Activated CD4-positive, CD25-positive, alpha-beta regulatory T cell treated with anti-CD3 and anti-CD28 coated beads, Interleukin-2, amount 50 U/mL, for 24 hours (primary cell): ENCODE measurements at places on chromosomes 12 and 14.

DNA sequence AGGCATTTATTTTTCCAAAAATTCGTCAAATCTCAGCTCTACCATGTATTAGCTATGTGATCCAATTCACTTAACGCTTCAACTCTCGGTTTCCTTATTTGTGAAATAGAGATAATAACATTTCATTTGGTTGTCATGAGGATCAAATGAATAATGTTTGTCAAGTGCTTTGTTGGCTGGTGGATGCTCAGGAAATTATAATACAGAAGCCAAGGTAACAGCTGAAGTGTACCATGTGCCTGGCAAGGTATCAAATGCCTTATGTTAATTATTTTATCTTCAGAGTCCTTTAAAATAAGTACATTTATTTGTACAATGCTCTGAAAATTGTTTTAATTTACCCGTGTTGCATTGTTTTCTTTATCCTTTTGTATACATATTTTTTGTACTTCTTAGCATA lies 6.1 kb upstream of the PRKCH start:
- no peak for ATAC-seq

GRCh38 chr14:92768795-92769194 lies 20.4 kb upstream of the LGMN start:
- no peak for ATAC-seq

GRCh38 chr12:57300961-57301584 lies 50.1 kb upstream of the STAC3 start:
- no peak for ATAC-seq

DNA sequence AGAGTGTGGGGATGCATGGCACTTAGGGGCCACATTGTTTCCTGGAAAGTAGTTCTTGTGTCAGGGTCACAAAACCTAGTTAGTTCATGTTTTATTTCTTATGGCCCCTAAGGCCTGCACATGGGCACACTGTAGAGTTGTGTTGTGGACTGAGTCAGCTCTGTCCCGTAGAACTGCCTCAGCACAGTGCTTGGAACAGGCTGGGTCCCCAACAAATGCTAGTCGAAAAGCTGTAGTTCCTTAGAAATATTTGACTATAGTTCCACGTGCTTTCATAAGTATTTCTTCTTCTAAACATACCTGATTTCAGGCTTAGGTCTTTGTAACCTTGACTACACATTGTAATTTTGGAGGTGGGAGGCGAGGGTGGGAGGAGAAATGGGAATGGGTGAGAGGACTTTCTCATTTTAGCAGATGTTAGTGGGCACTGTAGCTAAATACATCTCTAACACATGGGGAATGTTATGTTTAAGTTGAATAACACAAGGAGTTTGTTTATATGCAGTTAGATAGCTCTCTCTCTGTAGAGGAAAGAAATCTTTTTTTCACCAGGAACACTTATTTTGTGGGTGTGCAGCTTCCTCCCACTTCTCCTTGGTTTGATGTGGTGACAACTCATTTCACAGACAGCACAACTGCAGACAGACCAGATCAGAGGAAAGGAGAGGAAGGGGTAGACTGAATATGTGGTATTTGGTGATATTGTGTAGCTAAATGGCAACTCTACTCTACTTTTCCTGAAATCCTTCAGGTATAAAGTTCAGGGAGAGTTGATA lies 39.5 kb upstream of the DACT1 start:
- no peak for ATAC-seq

GRCh38 chr12:13094367-13094766 lies 9.1 kb downstream of the GSG1 start:
- ATAC-seq: no peak

DNA sequence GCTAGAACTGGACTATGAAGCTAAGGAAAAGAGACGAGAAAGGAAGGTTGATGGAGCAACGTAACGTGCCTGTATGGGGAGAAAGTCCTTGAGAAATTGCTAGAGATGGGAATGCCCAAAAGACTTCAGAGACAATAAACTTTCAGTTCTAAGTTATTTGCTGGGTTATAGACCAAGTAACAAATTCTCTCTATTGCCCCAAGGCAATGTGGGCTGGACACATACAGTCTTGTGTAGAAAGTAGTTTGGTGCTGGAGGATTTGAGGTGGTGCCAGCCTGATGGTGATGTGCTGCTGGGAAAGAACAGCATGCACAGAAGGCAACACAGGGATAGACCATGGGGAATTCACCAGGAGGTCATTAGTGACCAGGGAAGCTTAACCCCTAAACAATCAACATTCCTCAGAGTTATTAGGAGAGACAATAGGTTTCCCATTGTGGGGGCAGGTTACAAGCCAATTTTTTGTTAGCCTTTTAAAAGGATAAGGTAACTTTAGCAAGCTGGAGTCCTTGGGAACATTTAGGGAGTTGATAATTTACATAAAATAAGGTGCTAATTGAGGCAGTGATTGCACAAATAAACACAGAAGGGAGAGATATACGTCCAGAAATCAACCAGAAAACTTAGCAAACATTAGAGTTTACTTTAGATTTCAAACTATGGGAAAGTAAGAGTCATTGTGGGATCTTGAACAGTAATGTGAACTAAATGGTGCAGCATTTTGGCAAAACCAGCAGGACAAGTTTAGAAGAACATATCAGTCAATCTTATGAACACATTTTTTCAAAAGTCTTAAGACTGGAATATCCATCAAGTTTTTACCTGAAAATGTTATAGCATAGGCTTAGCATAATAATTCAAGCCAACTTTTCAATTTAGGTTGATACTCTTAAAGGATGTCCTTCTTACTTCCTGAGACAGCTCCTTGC lies 61.4 kb downstream of the LMNTD1 start:
- ATAC-seq: no peak

DNA sequence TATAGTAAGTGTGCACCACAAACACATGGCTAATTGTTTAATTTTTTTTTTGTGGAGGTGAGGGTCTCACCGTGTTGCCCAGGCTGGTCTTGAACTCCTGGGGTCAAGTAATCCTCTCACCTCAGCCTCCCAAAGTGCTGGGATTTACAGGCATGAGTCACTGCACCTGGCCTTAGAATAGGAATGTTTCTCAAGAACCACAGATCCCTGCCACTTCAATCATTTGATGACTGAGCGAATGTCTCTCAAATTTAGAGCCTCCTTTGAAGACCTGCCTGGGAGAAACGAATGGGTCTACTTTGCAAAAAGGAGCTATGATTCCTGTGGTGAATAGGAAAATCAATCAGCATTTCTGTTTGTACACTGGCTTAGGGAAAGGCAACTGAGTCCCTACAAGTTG lies 33.5 kb upstream of the CHST11 start:
- no peak for ATAC-seq

- ATAC-seq: peak; percentile 68
Measured at GRCh38 chr12:118357257-118358007, 15.3 kb downstream of the TAOK3 start.

DNA sequence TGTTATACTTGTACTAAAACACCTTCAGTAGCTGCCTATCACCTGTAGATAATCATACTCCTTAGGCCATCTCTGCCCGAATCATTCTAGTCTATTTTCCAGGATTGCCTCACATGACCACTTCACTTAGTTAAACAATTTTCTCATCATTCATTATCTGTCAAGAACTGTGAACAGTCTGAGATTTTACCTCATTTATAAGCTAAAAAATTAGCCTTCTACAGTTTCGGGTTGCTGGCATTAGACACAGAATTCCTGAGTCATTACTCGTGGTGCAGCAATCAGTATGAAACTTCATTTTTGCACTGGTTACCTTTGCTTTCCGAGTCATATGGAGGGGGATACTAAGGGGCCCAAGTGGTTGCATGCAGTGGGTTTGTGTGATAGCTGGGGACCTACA lies 57.6 kb upstream of the OTOGL start:
- no peak for ATAC-seq

GRCh38 chr14:93976477-93977057 lies at the start of gene ASB2:
Gene ASB2, minus strand, starts transcription at chr14:93976570. Its CDS starts 12,031 bp downstream, at chr14:93964539.
- no peak for ATAC-seq

DNA sequence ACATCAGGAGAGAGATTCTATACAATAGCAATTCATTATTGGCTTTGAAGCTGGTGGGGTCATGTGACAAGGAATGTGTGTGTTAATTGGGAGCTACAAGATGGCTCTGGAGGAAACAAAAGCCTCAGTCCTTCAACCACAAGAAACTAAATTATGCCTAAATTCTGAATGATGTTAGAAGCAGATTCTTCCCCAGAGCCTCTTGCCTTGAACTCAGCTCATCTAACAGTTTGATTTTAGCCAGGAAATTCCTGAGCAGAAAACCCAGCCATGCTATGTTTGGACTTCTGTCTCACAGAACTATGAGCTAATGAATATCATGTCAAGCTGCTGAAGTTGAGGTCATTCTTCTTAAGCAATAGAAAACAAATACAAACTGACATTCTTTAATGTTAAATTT lies 274.7 kb downstream of the SLC6A15 start:
- no peak for ATAC-seq

GRCh38 chr14:70993931-70994330 lies 86.7 kb downstream of the PCNX1 start:
- no peak for ATAC-seq

GRCh38 chr14:35261774-35262173 lies 30.4 kb upstream of the PSMA6 start:
- no peak for ATAC-seq

GRCh38 chr12:122747224-122748135 lies 5.1 kb upstream of the DENR start:
- ATAC-seq: no peak

DNA sequence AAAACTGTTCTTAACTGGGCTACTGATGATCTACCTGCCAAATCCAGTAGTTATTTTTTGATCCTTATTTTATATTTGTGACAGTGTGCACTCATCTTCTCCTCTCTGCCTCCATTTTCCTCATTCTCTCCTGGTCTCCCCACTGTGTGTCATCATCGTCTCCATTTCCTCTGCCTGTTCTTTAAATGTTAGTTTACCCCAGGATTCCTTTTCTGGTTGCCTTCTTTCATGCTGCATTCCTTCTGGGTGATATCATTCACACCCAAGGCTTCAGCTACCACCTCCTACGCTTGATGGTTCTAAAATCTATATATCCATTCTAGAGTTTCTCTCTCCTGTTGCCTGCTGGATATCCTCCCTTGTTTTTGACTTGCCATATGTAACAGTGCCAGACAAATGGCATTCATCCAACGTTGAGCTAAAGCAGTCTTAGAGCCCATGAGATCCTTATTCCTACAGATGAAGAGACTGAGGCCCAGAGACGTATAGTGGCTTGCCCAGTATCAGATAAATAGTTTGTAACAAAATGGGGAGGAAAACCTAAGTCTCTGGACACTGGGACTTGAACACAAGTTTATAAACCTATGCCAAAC lies 109.5 kb downstream of the DIP2B start:
- no peak for ATAC-seq

GRCh38 chr12:68745376-68745903 lies 536 bp upstream of the SLC35E3 start:
- ATAC-seq: no peak

DNA sequence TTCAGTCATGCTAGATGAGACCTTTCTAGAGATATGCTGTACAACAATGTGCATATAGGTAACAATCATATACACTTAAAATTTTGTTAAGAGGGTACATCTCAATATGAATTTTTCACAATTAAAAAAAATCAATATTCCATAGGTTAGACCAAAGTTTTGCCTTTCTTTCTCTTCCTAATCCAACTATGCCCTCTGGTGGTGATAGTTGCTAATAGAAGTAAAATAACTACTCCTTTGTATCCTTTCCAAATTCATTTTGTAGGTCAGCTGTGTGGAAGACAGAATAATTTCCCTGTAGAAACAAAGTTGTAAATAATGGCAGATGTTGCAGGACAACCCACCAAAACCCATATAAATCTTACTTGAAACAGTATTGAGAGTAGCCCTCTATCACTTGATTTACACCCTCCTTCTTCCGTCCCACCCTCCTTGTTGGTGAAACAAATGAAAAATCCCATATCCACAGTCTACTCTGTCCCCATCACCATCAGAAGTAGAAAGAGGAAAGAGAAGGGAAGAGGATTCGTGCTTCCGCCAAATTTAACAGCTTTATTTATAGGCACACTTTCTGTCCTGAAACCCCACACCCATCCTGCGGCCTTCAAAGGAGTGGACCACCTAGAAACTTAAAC lies 34.2 kb upstream of the KICS2 start:
- no peak for ATAC-seq

DNA sequence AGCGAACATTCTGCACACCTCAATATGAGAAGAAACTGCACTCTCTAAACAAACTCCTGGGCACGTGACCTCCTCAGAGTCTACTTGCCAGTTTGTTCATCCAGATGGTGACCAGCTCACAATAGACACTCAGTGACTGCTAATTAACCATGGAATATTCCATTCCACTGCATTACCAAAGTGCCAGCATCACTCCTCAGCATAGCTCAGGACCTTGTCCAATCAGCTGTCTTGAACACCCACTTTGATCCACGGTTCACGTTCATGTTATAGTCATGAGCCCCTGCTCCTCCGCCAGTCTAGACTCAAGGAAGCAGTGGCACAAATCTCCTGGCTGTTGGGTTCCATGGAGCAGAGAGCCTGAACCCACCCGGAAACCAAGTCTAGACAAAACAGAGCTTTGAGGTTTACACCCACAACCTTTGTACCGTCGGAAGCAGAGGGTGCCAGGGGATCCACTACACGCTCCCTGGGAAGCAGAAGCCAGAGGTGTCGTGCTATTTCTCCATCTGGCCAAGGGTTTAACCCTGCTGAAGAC lies 285.3 kb downstream of the ZFP36L1 start:
- no peak for ATAC-seq

GRCh38 chr12:12938541-12938940 lies 13.4 kb downstream of the GPRC5D start:
- ATAC-seq: no peak

GRCh38 chr14:80518173-80518572 lies 306.9 kb upstream of the DIO2 start:
- ATAC-seq: no peak

GRCh38 chr12:52145228-52146088 lies 46.4 kb downstream of the KRT80 start:
- no peak for ATAC-seq

GRCh38 chr14:104808456-104808855 lies 7.6 kb downstream of the ZBTB42 start:
- no peak for ATAC-seq

GRCh38 chr14:102544747-102545460 lies 35.3 kb upstream of the ANKRD9 start:
- ATAC-seq: peak; percentile 35

DNA sequence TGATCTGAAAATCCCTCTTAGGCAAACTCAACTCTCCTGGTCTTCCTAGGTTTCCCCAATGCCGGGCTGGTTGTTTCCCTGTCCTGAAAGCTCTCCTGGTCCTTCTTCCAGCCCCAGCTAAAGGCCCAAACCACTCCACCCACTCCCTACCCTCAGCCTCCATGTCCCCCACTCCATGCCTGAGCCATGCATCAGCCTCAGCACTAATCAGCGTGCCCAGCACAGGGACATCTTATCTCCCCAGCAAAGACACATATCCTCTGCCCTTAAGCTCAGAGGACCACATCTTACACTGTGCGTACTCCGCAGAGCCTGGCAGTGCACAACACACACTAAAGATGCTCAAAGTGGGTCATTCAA lies 25.9 kb downstream of the ACTN1 start:
- no peak for ATAC-seq

DNA sequence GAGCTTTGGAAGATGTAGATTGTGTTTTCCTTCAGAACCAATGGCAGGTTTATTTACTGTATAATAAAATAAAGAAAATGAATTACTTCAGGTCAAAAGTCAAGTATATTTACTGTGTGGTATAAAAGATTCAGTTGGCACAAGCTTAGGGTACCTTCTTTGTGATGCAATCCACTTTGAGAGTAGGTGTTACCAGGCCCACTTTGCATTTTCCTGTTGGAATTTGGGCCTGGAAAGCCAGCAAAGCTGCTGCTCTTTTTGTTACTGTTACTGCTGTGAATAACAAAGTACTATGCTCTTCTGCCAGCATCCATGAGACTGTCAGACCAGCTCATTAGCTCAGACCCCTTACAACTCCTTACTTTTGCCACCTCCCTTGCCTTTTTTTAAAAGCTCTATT lies 649.0 kb upstream of the SEL1L start:
- ATAC-seq: no peak

GRCh38 chr12:20314328-20314727 lies 54.0 kb upstream of the PDE3A start:
- no peak for ATAC-seq
